ENCODE measurements at places on chromosomes 7 and 10. TPM values are rescaled to one million over a fixed set of nuclear protein-coding genes. Genes with fewer than 3 reads are reported as not detected.

- DNase-seq, result no peak
Measured at GRCh38 chr10:110964681-110965080, 45.3 kb downstream of the SHOC2 start.

- no peak for DNase-seq
Measured at GRCh38 chr7:15368653-15369052, 193.2 kb downstream of the AGMO start.

- no peak for DNase-seq
Measured at GRCh38 chr7:15104411-15105092, 202.0 kb upstream of the DGKB start.

DNA sequence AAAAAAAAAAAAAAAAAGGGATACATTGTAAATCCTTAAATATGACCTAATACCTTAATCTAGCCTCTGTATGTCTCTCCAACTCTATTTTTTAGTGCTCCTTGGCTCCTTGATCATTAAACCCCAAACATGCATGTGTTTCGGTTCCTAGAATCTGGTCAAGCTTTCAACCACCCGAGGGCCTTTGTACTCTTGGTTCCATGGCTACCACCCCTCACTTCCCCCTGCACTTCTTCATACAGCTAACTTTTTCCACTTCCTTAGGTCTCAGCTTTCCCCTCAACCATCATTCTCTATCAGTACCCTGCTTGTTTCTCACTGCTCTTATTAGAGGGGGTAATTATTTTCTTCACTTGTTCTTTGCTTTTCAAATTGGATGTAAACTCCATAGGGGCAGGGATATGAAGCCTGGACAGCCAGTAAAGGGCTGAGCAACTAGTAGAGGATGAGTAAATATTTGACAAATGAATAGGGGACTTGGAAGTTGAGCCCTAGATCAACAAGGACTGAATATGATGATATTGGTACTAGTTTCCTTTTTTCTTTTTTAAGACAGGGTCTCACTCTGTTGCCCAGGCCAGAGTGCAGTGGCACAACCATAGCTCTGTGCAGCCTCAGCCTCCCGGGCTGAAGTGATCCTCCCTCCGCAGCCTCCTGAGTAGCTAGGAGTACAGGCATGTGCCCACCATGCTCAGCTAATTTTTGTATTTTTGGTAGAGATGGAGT is 4.3 kb upstream of the GDI2 start:
- DNase-seq, result no peak

DNA sequence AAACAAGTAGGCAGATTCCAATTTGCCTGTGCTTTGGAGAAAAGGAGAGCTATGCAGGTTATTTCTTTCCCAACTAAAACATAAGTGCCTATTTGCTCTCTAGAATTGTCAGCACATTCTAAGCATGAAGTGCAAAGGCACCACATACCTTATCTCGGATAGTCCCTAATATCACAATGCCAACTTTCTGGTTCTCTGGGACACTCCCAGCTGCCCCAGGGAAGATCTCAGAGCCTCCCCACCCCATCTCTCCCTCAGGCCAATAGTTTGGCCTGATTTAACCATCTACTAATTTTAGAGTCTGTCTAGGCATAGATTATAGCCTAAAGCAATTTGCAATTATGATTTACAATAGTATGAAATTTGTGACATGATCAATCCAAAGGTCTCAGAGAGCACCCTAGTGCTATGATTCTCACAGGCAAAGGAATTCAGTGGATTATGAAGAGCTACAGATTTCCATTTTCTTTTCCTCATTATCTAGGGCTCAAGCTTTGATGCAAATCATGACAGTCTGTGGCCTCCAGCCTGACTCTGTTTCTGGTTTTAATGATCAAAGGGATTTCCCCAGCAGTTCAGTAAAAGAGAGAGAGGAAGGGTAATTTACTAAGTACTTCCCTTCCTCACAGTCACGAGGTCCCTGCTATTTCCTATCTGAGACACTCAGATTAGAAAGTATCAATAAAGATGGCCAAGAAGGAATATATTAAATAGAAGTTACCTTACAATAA is 29.0 kb upstream of the IL6 start:
- DNase-seq, result no peak

- no peak for DNase-seq
Measured at GRCh38 chr7:42765931-42766330, 145.9 kb downstream of the C7orf25 start.

DNA sequence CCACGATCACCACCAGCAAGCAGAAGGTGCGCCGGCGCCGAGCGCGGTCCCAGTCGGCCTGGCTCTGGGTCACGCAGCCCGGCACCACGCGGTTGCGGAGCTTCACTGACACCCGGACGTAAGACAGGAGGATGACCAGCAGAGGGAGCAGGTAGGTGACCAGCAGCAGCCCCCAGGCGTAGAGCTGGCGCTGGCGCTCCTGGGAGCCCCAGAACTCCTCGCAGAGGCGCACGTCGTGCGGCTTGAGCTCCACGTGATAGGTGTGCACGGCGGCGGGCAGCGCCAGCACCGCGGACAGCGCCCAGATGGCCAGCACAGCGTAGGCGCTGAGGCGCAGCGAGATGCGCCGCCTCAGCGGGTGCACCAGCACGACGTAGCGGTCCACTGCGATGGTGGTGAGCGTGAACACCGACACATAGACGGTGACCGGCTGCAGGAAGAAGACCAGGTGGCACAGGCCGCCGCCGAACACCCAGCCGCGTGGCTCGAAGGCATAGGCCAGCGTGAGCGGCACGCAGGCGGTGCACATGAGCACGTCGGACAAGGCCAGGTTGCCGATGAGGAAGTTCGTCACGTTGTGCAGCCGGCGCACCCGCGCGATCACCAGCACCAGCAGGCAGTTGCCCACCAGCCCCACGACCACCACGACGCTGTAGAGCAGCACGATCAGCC is 920 bp downstream of the PRLHR start:
- DNase-seq, result peak; percentile 51

DNA sequence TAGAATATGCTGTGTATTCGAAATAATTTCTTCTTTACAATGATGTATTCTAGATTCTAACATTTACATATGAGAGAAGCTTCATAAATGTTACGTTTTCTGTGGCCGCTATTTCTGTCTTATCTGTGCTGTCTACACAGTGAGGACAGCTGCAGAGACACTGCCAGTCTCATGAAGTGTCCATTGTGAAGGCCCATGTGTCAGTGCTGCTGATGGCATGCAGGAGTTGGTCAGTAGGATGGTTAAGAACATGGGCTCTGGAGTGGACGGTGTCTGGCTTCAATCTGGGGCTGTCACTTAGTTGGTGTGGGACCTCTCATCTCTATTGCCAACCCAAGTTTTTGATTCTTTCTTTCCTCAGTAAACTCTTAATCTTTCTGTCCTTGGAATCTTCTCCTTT is 137.3 kb downstream of the SDK1 start:
- no peak for DNase-seq

DNA sequence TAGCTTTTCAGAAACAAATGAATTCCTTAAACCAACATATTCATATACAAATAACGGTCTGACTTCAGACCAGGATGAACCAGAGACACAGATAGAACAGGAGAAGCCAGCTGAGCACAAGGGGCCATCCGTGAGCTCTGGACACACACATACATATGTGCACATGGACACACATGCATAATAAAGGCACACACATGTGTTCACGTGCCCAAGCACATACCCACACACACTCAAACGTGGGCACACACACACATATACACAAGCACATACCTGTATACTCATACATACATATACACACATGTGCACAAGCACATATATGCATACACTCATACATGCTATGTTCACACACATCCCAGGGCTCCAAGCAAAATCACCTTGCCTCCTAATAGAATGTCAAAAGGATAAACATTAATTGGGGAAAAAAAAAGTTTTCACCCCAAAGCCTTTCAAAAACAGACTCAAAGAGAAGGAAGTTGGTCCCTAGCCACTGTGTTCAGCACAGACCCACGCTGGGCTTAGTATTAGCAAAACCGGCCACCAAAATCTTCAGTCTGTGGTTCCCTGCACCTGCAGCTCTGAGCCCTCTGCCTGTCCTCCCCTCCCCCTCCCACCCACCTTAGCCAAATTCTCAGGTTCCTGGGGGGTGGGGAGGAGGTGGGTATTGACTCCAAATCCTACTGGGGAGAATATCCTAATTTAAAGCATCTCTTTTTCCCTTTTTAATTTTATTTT is 100.4 kb upstream of the MACROH2A2 start:
- DNase-seq, result no peak

GRCh38 chr7:293681-294439 is 3.9 kb downstream of the FOXL3 start:
- no peak for DNase-seq

GRCh38 chr7:22364900-22365299 is 7.9 kb upstream of the RAPGEF5 start:
- no peak for DNase-seq

- DNase-seq, result peak; percentile 68
Measured at GRCh38 chr10:70903262-70903921, 15.0 kb upstream of the PCBD1 start.

GRCh38 chr7:142790555-142790954 is 19.8 kb downstream of the PRSS2 start:
- DNase-seq, result no peak

- DNase-seq, result no peak
Measured at GRCh38 chr10:13563481-13564445, 23.0 kb upstream of the PRPF18 start.

- no peak for DNase-seq
Measured at GRCh38 chr7:30479202-30480120, 877 bp upstream of the NOD1 start.

- DNase-seq, result no peak
Measured at GRCh38 chr10:59060852-59061251, 115.6 kb upstream of the PHYHIPL start.

- no peak for DNase-seq
Measured at GRCh38 chr7:1090236-1090635, 2.3 kb downstream of the GPER1 start.

DNA sequence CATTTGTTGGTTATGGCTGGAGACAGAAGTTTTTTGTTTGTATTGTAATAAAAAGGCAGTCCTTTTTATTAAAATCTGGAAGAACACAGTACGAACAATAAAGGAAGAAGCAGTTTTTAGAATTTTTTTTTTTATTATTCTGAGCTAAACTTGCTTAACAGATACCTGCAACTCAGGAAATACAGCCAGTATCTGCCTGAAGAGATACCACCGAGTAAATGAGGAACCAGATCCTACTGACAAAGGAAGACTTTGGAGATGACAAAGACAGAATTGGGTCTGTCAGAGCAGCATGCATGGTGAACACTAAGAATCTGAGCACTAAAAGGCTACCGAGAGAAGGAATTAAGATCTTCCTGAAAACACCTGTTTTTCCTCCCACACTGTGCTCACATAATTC is 1335.9 kb upstream of the SORCS1 start:
- DNase-seq, result no peak

GRCh38 chr10:30583778-30584415 is 45.7 kb downstream of the LYZL2 start:
- peak; percentile 80 for DNase-seq

DNA sequence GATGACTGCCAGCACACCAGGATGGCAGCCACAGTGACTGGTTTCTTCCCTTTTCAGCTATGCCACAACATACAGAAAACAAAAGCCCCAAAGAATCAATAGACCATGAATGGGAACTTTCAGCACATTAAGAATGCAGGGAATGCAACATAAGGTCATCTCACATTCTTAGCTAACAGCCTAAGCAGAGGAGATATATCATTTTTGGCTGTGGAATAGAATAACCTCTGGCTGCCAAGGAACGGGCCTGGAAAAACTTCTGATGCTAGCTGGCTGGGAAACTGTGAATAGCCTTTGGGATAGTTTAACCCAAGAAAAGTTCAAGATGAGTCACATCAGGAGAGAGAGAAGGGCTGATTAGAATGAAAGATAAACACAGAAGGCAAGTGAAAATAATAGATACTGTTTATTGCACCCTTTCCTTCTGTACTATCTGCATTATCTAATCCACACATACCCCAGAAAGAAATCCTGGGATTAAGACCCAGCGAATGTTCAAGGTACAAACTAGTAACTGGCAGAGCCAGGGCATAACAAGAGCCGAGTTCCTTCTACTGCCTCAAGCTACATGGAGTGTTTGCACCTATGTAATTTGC is 169.2 kb downstream of the SEMA3A start:
- peak; percentile 81 for DNase-seq

DNA sequence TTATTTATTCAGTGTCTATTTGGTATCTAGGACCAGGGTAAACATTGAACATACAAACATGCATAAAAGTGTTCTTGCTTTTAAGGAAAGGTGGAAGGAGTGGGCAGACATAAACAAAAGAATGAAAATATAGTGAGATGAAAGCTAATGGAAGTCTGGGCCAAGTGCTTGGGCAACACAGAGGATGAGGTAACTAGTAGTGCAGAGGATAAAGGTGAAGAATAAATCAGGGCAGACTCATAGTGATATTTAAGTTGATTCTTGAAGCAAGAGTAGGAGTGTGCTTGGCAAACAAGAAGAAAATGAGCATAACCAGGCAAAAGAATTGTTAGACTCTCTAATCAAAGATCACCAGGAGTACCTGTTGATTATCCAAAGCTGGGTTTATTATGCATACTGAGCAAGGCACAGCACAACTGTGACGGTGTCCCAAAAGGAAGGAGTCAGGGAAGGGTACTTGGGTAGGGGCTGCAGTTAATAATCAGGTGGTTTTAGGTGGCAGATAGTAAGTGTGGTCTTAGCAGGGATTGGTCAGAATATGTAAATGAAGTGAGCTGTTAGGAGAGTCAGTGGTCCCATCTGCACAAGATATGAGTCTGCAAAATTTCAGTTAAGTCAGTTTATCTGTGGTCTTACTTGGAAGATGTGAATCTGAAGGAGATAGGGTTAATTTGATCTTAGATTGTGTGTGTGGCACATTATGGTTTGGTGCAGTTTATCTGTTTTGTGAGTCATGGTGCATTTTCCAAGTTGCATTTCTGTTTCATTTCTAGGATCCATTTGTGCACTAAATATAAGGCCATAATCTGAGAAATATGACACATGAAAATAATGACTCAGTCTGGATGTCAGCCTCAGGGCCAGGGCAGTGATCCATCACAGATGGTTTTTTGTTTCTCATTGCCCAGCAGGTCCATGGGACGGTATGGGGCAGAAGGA is 30.6 kb upstream of the TAX1BP1 start:
- no peak for DNase-seq

GRCh38 chr10:13669901-13670300 is 83.1 kb downstream of the PRPF18 start:
- DNase-seq, result no peak

- no peak for DNase-seq
Measured at GRCh38 chr10:62502995-62503613, 128.9 kb downstream of the ZNF365 start.

Gene MYO1G
- polyA plus RNA-seq, result 0.59 TPM

Gene STEAP1
- polyA plus RNA-seq, result 0.62 TPM

Gene FOXP2
- polyA plus RNA-seq, result 9.3 TPM

Gene AP5Z1
- polyA plus RNA-seq, result 20.0 TPM

Gene ERCC6
- polyA plus RNA-seq, result 10.5 TPM

Gene UCN3
- polyA plus RNA-seq, result not detected

Gene CHPF2
- polyA plus RNA-seq, result 22.2 TPM

Gene PYROXD2
- 27.4 TPM for polyA plus RNA-seq

Gene AGR3
- polyA plus RNA-seq, result not detected

Gene CTNNA3
- 7.5 TPM for polyA plus RNA-seq

Gene ZNF479
- not detected for polyA plus RNA-seq

Gene PWWP2B
- polyA plus RNA-seq, result 19.9 TPM

Gene BAMBI
- polyA plus RNA-seq, result 1.8 TPM

All from hindlimb muscle (tissue), 1 donor.